ENCODE measurements at places on chromosomes 6 and 20.

DNA sequence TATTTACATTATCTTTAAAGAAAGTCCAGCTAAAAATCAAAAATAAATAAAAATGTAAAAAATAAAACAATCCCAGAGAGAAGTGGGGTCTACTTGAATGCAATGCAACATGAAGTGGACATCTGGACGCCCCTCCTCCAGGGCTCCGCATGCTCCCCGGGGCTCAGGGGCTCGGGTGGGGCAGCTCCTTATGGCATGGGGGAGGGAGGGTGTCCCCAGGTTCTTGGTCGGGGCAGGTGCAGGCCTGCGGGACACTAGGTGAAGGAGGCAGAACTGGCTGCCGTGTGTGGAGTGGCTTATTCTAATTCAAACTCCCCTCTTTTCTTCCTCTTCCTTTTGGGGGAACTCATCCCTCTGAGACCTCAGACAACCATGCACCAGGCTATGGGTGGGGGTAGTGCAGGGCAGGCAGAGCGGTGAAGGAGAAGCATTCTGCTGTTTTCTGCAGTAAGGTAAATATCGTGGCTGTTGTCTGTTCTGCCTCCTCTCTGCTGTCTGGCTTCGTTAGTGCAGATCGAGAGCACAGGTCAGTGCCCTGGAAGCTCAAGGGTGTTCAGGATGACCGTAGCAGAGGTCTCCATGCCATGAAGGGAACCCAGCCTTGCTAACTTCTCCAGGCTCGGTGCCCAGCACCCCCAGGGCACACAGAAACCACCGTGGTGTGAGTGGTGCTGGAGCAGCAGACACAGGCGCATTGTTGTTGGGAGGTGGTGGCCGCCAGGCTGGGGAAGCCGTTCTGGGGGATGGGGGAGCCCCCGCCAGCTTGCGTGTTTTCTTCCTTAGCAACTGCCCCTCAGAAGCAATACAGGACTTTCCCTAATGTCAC is 82.6 kb downstream of the TTLL2 start:
- no peak for ATAC-seq

DNA sequence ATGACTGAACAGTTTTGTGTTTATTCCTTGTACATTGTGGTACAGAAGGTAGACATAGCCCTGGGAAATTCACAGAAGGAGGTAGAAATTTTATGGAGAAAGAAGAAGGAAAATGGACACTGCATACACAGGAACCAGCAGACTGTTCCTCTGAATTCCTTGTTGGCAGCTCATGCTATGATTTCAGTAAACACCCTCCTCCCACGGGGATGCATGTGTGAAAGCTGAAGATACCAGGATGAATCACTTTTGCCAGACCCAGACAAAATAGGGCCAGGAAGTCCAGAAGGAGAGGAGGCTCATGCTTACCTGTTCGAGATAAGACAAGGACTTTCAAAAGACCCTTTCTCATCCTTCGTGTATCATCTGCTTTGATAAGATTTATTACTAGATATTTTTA is 110.3 kb upstream of the GGTLC1 start:
- ATAC-seq, result no peak

- peak; percentile 15 for ATAC-seq
Measured at GRCh38 chr20:46992640-46993035, 98.0 kb downstream of the EYA2 start.

DNA sequence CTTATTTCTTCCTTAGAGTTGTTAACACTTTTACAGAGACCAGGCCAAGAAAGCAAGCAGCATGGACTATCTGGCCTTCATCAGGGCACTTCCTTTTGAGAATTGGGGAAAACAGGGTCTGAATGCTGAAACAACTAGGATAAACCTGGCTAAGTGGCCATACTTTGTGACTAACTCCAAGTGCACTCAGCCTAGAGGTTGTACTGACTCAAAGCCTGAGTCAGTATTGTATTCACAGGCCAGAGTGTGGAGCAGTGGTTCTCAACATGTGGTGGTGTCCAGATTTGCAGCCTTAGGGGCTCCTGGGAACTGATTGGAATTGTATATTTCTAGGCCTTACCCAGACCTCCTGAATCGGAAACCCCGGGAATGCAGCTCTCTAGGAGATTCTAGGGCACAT is 20.1 kb downstream of the SEC23B start:
- no peak for ATAC-seq

DNA sequence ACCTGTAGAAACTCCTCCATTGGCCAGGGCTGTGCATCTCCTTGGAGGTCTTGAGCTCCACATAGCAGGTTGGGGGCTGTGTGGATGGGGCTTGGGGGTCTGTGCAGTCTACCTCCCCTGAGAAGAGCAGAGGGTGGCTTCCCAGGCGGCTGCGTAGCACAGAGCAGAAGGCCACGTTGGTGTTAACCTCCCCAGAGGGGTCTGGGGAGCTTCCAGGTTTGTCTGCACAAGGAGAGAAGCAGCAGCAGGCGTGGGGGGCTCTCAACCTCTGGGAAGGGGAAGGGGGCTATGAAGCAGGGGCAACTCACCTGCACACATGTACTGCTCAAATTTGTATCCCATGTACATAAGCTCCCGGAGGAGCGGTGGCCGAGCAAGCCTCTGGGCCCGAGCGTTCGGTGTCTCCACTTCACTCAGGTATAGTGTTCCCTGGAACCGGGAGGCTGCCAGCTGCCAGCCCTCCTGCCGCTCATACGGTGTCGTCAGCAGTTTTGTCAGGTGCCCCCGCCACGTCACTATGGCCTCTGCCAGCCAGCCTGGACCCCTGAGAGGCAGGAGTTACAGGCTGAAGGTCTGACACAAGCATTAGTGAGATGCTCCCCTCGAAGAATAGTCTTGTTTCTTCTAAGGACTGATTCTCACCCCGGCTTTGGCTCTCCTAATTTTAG is 1.2 kb downstream of the DXO start:
- ATAC-seq, result no peak

- ATAC-seq, result no peak
Measured at GRCh38 chr6:10078581-10078980, 336.3 kb downstream of the TFAP2A start.

DNA sequence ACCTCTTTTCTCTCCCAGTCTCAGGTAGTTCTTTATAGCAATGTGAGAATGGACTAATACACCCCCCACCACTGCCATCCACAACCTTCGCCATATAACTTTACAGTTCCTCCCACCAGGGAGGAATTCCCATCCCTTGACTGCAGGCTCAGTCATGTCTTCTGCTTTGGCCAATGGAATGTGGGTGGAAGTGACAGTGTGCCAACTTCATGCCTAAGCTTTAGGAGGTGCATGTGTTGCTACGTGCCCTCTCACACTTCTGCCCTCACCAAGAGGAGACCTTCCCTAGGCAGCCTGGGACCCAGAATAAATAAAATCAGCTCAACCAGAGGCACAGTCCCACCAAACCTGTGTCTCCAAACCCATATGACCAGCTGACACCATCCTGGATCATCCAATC is 33.0 kb upstream of the LRRN4 start:
- ATAC-seq, result peak; percentile 80

DNA sequence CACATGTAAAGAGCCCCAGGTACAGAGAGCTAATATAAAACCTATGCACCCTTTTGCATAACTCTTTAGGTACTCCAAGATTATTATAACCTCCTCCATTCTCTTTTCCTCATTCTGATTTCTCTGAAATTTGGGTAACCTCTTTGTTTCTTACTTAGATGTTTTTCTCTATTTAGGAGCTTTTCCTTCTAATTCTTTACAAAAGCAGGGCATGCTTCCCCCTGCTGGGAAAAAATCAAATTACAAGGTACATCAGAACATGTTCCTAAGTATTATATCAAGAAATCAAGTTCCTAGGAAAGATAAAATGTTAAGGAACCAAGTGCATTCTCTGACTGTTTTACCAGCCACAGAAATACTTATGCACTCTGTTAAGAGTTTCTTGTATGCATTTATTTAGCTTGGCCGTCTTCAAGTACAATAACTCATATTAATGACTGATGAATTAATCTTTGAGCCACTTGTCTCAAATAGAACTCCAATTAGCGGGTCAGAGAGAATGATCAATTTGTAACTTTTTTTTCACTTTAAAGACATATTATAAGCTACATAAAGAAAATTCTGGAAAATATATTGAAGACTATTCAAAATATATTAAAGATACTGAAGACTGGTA is 2.1 kb downstream of the KHDRBS2 start:
- no peak for ATAC-seq

DNA sequence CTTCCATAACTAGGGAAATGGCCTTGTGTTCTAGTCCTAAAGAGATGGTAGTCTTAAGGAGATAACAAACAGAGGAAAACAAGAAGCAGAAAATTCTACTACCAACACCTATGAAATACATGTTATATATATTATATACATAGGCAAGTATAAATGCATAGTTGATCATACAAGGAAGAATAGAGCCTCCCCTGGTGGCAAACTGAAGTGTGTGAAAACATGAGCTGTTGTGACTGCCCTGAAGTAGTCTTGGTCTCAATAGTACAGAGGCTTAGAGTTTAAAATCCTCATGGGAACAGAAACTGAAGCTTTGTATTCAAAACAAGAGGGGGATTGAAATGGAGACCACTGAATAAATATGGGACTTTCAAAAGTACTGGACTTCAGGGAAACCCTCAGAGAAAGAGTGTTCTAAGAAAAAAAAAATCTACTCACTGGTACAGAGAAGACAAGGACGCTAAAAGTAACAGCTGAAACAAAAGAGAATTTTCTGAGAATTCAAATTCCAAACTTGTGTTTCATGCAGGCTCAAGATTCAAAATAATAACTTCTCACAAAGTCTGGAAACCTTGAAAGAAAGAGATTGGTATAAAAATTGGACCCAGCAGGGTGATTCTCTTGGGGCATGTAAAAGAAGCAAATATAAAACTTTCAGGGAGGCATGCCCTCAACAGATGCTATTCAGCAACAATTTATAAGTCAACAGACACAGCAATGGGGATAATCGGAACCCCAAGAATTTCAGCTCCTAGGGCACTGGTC is 59.7 kb upstream of the SAMD3 start:
- ATAC-seq, result no peak

GRCh38 chr6:105601541-105602236 is 198.8 kb upstream of the PREP start:
- ATAC-seq, result peak; percentile 88

GRCh38 chr20:17645546-17646208 is 36.4 kb downstream of the RRBP1 start:
- no peak for ATAC-seq

- no peak for ATAC-seq
Measured at GRCh38 chr6:44309631-44310030, 3.5 kb downstream of the AARS2 start.

DNA sequence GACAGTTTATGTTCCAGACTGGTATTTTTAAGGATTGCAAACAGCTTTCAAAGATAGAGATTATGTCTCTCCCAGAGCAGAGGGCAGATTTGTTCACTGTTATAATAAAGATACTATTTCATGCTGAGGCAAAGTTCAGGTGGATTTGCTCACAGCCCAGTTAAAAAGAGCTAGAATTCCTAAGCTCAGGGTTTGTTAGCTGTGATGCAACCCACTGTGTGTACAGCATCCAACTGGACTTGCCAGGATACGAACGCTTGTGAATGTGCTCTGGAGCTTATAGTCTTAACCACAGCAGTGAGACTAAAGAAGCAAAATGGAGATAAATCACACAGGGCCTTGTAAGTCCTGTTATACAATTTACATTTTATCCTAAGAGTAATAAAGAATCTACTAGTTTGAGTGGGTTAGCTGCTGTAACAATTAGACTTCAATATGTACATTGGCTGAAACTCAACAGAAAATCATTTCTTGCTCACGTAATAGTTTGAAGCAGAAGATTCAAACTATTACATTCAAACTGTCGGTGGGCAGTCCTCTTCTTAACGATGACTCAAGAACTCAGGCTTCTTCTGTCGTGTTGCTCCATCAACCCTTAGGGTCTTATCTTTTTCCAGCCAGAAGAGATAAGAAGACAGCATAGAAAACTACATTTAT is 204.0 kb upstream of the PLN start:
- no peak for ATAC-seq

GRCh38 chr6:91464201-91464600 is 877.3 kb upstream of the MAP3K7 start:
- no peak for ATAC-seq

GRCh38 chr20:33411242-33411641 is 9.9 kb upstream of the CDK5RAP1 start:
- ATAC-seq, result no peak

DNA sequence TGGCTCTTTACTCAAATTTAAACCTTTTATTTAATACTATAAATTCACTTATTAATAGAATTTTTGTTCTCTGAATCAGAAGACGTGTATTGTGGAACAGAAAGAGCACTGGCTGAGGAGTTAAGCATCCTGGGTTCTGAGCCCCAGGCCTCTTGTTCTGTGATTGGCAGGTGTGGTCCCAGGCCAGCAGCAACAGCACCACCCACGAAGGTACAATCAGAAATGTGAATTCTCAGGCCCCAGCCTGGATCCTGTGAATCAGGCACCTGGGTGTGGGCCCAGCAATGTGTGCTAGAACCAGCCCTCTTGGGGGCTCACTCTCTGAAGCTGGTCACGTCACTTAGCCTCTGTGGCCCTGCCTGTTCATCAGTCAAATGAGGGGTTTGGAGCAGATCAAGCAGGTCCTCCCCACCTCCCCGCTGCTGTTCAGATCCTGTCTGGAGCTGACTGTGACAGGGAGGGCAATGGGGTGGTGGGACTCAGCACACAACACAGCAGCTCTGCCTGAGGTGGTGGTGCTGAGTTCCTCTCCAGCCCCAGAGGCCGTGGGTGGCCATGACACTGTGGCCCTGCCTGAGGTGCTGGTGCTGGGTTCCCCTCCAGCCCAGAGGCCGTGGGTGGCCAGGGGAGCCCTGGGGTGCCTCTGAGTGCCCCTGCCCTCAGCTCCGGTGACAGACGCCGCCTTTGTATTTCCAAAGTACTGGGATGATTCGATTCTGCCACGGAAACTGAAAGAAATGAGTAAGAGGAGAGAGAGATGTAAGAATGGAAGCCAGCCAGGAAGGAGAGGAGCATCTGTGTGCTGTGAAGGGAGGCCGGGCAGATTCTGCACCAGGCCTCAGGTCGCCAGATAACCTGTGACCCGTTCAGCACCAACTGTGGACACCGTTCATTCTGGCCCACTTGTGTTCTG is 41.6 kb upstream of the FRMD1 start:
- no peak for ATAC-seq

DNA sequence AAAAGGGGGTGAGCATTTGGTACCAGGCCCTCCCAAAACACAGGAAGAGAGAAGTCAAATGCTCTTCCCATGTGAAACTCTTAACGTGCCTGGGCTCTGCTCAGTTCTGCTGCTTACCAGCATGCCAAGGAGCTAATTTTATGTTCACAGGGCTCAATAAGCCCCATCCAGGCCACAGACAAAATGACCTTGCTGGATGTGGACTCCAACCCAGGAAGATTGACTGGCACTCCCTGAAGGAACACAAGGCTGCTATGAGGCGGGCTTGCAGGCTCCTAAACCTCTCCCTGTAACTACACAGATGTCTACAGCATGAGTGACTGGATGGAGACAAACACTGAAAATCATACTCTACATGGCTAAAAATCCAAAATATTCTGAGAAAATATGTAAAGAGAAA is 50.6 kb downstream of the CHD6 start:
- no peak for ATAC-seq

All from esophagus mucosa (tissue), 1 donor.